ENCODE measurements at places on chromosomes 6 and 20. TPM values are rescaled to one million over a fixed set of nuclear protein-coding genes. Genes with fewer than 3 reads are reported as not detected.

- no peak for DNase-seq
Measured at GRCh38 chr6:91141346-91141745, 554.5 kb upstream of the MAP3K7 start.

- DNase-seq, result peak; percentile 67
Measured at GRCh38 chr6:106522562-106523250, 106.6 kb downstream of the RTN4IP1 start.

DNA sequence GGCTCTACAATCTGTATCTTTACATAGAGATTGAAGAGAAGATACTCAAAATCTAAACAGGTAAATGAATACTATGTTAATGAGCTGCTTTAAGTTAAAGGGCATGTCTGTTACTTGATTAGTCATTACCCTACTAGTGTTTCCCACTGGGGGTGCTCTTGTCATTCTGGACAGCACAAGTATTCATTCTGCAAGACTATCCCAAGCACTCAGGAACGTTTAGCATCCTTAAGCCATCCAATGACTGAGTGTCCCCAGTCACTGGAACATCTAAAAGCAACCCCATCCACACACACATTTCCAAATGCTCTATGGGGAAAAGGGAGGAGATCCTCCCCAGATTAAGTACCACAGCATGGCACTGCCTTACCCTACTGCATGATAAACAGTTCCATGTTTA is 25.7 kb downstream of the EZR start:
- DNase-seq, result no peak

- DNase-seq, result no peak
Measured at GRCh38 chr20:47031821-47032220, 137.2 kb downstream of the EYA2 start.

DNA sequence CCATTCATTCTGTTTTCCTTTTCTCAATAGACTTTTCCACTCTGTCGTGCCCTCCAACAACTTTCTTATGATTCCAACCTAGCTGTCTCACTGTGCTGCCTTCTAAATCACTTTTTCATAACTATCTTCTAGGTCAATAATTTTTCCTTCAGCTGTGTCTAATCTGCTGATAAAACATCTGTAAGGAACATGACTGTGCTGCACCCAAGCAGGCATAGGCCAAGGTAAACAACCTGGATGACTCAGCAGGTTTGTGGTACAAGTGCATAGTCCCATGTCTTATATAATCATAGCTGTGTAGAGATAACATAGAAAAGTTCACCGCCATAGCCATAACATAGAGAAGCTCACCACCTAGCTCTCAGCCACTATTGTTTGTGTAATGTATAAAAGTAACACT is 332.3 kb downstream of the PLCB1 start:
- DNase-seq, result no peak

The SIRPA gene
- total RNA-seq, result not detected

The CFAP61 gene
- total RNA-seq, result not detected

The SMOC2 gene
- total RNA-seq, result not detected
